ENCODE measurements at places on chromosomes 5 and 9.

DNA sequence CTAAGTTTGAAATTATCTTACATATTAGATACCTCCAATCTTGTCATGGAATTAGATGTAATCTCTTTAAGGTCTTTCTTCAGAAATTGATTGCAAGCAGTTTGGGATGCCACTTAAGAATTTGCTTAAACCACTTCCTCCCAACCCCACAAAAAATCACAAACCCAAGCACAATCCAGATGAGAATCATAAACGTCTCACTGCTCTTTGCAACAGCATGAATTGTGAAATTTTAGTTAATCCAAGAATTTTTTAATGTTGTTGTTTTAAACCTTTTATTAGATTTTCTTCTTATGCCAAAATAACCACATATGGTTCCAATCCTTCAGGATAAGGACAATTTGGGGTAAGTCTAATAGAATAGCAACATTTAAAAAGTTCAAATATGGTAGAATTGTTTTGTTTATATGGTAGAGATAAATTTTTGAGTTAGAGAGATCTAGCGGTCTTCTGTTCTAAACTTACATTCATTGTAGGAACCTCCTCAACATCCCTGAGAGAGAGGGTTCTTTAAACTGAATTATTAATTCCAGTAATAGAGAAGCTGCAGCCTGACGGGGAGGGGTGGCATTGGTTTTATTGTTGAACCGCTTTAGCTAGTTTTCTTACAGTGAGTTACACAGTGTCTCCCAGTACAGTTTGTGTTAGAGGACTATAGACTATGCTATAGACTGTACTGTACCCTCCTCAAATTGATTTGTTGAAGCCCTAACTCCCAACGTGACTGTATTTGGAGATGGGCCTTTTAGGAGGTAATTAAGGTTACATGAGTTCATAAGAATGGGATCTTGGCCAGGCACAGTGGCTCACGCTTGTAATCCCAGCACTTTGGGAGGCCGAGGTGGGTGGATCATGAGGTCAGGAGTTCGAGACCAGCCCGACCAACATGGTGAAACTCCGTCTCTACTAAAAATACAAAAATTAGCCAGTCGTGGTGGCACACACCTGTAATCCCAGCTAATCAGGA lies 24.8 kb upstream of the IL6ST start:
- no peak for DNase-seq

- peak; percentile 24 for DNase-seq
Measured at GRCh38 chr5:30040488-30041118, 1152.9 kb upstream of the CDH6 start.

GRCh38 chr5:8598996-8599395 lies 730.0 kb downstream of the MTRR start:
- DNase-seq = no peak

GRCh38 chr9:133041958-133042357 lies 11.2 kb downstream of the GTF3C5 start:
- no peak for DNase-seq

DNA sequence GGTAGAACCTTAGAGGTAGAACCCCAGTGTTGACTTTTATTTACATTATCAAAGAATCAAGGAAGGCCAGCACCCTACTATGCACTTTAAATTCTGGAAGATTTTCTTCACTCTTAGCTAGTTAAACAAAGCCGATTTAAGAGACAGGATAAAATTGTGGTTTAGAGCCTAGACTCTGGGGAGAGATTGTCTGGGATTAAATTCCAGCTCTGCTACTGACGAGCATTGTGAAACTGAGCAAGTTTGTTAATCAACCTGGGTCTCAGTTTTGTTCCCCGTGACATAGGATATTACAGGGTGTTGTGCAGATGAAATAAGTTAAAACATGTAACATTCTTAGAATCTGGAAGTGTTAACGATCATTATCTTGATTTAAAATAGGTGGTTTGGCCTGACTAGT lies 83.5 kb downstream of the FEM1C start:
- DNase-seq = peak; percentile 50

GRCh38 chr5:16639206-16639605 lies 22.4 kb upstream of the RETREG1 start:
- no peak for DNase-seq

- no peak for DNase-seq
Measured at GRCh38 chr9:5868235-5868634, 22.5 kb upstream of the MLANA start.

- peak; percentile 79 for DNase-seq
Measured at GRCh38 chr5:112921026-112921832, 798 bp downstream of the REEP5 start.

- DNase-seq = peak; percentile 34
Measured at GRCh38 chr5:54874337-54875021, 110.9 kb downstream of the ESM1 start.

- peak; percentile 55 for DNase-seq
Measured at GRCh38 chr9:38432922-38433510, 8.8 kb upstream of the IGFBPL1 start.

- peak; percentile 56 for DNase-seq
Measured at GRCh38 chr5:83711982-83712601, 8.6 kb downstream of the HAPLN1 start.

DNA sequence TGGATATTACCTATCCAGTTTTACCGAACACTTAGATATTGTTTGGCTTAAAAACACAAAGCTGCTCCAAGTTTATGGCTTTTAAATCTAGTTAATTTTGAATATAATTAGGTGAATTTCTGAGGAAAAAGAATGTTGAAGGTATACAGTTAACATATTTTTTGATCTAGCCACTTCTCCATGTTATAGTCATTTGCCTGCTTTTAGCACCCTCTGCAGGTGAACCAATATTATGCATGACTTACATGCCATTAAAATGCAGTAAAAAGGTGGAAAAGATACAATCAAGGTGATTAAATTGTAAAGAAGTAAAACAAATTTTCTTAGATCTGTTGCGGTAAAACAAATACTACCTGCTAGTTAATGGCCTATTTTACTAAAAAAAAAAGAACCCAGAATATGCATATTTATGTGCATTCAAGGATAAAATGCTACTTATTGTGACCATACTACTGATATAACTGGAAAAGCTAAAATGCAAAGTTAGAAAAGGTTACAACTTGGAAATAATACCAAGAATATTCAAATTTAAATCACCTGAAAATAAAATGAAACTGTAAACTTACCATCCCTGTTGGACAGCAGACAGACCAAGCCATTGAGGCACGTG lies 132.1 kb downstream of the AP3B1 start:
- peak; percentile 53 for DNase-seq

DNA sequence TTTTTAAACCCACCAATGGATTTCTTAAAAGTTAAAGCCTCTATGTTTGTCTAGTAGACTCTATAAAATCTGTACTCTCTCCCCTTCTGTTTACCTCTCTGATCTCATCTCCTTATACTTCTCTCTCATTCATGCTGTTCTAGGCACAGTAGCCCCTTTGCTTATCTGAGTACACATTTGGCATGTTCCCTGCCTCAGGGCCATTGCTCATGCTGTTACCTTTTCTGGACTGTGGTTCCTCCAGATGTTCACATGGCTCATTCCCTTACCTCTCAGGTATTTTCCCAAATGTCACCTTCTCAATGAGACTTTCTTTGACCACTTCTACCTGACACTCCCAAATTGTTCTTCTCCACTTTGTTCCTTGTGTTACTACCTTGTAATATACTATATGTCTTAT lies 176.1 kb downstream of the CWC27 start:
- no peak for DNase-seq

GRCh38 chr9:129340427-129341170 lies 162.5 kb upstream of the IER5L start:
- peak; percentile 39 for DNase-seq

GRCh38 chr9:13324988-13325387 lies 45.5 kb upstream of the MPDZ start:
- DNase-seq = no peak

DNA sequence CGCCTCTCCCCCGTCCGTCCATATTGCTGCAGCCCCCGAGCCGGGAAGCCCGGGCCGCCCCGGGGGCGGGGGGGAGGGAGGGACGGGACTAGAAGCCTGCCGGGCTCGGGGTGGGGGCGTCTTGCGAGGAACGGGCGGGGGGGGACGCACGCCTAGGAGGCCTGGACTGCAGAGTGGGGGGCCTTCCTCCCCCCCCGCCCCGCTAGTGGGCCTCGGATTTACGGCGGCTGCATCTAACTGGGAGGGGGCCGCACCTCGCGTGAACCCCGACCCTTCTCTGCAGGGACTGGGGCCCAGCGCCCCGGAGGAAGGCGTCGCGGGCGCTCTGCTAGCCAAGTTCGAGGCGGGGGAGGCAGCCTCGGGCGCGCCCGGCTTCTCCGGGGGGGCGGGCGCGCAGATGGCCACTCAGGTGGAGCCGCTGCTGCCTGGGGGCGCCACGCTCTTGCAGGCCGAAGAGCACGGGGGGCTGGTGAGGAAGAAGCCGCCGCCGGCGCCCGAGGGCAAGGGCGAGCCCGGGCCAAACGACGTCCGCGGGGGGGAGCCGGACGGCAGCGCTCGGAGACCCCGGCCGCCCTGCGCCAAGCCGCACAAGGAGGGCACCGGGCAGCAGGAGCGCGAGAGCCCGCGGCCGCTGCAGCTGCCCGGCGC lies at the start of gene LARP1:
LARP1 (plus strand) TSS at position 17 of the 648 bp plus-strand sequence; CDS start at position 398, 381 bp downstream.
- DNase-seq = peak; percentile 50

GRCh38 chr9:34379334-34380033 lies 2.8 kb upstream of the MYORG start:
- DNase-seq = peak; percentile 85

All from ELR (cell line).